ENCODE measurements at places on chromosomes 7 and 10. TPM values are rescaled to one million over a fixed set of nuclear protein-coding genes. Genes with fewer than 3 reads are reported as not detected.

- no peak for DNase-seq
Observed at GRCh38 chr10:4048236-4048864, 263.3 kb upstream of the KLF6 start.

DNA sequence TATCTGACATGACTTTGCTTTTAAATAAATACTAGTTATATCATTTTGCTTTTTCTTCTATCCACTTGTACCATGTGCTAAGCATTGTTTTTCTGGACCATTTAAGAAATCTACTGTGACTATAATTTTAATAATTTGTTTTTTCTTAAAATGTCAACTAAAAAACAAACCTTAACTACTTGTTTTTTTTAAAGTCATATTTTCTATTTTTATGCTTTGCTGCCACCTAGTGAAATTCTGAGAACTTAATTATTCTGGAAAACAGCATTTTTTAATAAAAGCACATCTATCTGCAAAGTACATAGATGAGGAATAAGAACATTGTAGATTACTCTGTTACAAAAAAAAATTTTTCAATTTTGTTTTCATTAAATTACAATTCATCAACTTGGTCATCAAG, 47.4 kb downstream of the ORC5 start:
- DNase-seq = peak; percentile 45

- peak; percentile 52 for DNase-seq
Observed at GRCh38 chr10:13891128-13892000, 304.6 kb downstream of the PRPF18 start.

- no peak for DNase-seq
Observed at GRCh38 chr10:7084280-7085005, 326.4 kb downstream of the SFMBT2 start.

DNA sequence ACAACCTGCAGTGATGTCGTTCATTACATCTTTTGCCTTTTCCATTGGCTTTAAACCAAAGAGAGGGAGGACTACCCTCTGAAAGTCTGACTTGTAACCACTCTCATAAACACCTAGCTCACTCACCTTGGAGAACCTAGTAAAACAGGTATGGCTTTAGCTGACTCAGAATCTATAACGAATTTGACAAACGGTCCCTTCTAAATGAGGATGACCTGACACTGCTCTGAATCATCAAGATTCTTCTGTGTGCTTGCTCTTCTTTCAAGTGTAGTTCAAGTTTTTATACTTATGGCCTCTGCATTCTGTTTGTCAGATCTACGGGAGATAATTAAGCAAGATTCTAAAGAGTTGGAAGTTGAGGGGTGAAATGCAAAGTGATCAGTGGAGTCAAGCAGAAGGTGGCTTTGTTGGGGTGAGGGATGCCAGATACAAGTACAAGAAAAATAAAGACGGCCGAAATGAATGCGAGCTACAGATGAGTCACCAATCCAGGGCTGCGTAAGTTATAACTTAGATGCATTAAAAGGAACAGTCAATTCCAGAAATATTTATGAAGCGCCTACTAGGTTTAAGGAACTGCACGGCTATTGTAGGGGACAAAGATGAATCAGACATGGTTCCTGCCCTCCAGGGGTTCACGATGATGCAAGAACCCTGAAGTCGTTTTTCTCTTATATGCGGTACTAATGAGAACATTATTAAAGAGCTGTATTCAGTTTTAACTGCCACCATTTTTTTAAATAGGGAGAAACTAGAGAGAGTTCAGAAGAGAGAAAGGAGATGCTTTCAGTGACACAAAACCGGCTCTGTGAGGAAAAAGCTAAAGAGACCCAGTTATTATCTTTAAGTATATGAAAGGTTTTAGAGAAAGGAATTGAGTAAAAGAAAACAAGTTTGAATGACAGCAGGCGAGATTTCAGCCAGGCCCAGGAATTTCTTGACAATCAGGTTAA, 6.5 kb downstream of the HIPK2 start:
- no peak for DNase-seq

GRCh38 chr10:104327745-104328645, 10.3 kb downstream of the ITPRIP start:
- peak; percentile 73 for DNase-seq

DNA sequence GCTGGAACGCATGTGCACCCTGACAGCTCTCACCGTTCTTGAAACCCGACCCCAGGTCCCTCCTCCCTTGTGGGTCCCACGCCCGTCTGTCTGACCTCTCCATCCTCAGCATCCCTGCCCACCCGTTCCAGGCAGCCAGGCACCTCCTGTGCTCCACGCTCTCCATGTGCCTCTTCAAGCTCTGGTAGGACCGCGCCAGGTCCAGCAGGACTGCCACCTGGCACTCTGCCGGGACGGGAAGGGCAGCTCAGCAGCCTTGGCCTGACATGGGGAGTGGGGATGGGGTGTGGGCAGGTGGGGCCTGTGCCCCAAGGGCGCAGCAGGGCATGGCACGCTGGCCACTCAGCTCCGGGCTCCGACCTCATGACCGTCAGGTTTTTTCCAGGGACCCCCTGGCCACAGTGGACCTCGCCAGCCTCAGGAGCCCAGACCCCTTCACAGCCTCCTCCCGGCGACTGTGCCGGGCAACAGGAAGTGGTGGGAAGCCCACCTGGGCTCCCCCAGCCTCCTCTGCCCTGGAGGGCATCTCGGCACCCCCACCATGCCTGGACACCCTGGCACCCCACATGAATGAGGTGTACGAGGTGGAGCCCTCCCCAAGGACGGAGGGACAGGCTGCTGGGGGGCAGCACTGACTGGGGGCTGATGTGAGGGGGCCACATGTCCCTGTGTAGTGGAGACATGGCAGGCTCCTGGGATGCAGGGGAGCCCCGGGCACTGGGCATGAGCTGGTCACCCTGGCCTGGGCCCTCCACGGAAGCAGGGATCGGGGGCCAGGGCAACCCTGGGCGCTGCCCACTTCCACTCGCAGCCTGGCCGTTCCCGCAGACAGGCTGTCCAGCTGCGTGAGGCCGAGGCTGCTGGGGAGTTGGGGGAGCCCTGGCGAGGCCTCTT, 25.1 kb upstream of the NKX6-2 start:
- DNase-seq = peak; percentile 66

DNA sequence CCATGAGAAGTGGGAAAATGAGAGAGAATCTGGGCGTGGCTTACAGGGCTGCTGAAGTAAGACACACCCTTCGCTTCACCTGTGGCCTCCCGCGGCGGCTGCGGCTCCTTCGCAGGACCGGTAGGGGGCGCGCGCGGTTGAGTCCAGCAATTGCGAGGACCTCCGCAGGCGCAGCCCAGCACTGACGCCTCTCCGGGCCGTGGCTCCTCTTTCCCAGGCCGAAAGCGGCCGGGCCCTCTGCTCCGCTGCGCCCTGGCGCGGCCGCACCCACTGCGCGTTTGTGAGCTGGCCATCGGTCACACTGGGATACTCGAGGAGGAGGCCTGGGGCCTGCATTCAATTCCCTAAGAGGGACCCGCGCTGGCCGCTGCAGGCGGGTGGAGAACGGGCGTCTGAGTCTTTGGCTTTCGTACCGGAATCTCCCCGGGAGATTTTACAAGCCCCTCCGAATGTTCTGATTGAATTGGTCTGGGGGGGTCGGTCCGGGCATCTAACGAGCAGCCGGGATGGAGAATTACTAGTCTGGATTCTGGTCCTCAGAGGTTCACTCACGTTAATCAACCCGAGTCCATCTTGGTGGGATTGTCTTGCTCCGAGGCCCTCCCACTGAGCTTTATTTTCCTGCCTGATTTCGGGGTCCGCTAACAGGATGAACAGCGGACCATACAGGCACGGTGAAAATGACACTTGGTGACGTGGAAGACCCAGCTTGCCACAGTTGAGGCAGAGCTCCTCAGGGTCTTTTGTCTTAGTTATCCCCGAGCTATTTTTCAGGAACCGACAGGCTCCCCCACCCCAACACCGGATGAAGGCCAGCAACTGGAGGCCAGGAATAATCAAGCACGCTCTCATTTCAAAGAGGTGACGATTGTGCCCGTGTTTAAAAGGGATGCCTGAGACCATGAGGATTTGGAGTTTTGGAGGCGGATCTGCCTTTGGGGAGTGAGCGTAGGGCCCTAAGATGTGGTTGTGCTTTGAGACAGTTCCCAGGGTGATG, at the start of gene LRRD1:
TSS of gene LRRD1 (minus strand) at position 215 of the 997 bp plus-strand sequence. CDS start 13,940 bp downstream, outside the sequence.
- DNase-seq = peak; percentile 94

GRCh38 chr10:6514180-6514579, 65.9 kb downstream of the PRKCQ start:
- no peak for DNase-seq

The EN2 gene
- polyA plus RNA-seq = not detected

The C10orf67 gene
- 1.1 TPM for polyA plus RNA-seq

GRCh38 chr7:99363286-99363685, 11.2 kb upstream of the ARPC1B start:
- no peak for DNase-seq

GRCh38 chr7:22566592-22566991, 66.6 kb upstream of the STEAP1B start:
- no peak for DNase-seq

DNA sequence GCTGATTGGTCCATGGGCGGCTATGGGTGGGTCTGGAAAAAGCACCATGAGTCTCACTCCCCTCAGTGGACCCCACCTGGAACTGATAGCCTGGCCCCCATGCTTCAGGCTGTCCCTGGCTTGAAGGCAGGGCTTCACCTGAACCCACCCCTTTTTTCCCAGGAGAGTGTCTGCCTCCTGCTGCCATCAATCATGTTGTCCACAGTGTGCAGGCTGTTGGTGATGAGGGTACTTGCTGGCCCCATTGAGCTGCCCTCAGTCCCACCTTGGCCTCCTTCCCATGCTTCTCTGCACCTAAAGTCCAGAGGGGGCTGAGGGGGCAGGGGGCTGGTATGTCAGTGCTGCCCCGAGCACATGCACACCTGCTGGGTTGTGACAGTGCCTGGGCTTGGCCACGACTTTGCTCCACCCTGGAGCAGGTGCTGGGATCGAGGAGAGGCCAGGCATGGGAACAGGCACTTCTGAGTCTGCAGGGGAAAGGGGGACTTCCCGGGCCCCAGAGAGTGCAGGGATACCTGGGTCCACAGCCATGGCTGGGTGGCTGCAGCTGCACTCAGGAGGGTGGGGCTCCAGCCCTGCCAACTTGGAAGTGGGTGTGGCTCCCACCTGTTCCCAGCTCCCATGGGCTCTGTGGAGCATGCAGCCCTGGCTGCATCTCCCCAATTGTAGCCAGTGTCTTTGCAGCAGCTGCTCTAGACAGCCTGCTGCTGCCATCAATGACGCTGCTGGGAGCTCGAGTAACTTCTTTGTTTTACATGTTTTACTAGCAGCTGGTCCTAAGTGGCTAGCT, 56.9 kb downstream of the ADK start:
- no peak for DNase-seq

The TUBAL3 gene
- 10.8 TPM for polyA plus RNA-seq

DNA sequence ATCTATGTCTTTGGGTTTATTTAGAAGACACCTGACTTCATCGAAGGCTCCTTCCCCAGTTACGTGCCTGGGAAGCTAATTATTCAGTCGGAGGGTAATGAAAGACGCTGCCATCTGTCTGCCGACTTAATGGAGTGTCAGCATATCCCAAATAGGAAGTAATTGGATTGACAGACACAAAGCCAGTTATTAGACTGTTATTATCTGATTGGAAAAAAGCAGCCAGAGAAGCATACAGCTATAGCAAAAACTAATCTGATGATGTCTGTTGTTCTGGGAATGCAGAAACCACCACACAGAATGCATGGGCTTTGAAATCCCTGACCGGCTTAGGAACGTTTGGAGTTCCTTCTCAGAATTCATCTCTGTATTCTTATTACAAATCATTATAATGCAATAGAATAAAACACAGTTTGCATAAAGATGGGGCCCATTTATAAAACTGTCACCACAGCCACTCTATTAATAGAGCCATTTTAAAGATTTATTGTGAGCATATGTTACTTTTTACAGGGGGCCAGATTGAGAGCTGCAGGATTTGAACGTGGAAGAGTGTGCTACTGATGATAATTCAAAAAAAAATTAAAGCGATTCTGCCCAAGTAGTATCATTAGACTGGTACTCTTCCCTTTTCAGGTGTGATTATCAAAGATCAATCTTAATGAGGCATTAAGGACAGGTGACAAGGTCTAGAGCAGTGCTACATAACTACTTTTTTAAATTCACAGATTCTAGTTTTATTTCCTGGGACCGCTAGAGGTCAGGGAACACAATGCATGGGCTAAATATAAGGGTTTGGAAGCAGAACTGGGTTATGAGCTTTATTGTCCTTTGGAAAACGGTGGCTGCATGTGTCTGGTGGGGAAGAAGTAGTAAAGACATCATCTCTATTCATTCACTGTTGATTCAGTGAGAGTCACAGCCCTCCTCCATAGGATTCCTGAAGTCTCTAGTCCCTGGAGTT, 330.1 kb upstream of the LRGUK start:
- no peak for DNase-seq

GRCh38 chr7:77409739-77410547, 6.2 kb downstream of the GSAP start:
- no peak for DNase-seq
